Muscle of leg (tissue), 16 donors: ENCODE measurements at places on chromosomes 7 and 10.

DNA sequence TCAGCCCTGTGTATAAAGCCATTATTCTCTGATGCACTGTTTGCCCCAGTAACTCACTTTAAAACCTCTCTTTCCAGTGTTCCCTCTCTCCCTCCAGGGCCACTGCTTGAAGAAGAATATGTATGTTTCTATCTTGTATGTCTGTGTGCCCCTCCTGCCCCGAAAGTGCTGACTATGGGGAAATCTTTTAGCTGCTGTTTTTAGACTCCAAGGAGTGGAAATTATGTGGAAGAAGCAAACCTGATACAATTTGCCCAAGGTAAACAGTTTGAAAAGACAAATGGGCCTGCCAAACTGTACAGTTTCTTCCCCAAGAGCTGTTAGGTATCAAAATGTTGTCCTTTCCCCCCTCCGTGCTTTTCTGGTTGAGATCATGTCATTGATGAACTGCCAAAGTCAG is 3.4 kb downstream of the ADRA2A start:
- no peak for DNase-seq

- no peak for DNase-seq
These were observed 41.3 kb downstream of the TES start for GRCh38 chr7:116251675-116252074.

DNA sequence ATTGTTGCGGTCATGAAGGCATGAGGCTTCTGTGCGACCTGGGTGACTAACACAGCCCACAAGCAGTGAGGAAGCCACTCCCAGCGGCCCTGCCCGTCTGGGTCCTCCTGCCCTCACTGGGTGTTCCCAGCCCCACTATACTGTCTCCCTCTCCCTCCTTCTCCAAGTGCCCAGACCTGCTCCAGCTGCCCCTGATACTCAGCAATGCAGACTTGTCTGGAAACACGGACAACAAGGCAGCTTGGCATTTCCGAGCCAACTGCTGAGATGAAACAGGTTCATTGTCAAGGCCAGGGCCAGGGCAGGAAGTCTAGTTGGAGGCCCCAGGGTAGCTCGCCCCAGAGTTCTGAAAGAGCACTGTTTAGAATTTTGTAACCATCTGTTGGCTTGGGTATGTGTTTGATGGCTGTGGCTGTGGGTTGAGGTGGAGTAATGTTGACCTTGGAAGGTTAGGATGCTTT is 95.7 kb downstream of the RBM20 start:
- DNase-seq: no peak

DNA sequence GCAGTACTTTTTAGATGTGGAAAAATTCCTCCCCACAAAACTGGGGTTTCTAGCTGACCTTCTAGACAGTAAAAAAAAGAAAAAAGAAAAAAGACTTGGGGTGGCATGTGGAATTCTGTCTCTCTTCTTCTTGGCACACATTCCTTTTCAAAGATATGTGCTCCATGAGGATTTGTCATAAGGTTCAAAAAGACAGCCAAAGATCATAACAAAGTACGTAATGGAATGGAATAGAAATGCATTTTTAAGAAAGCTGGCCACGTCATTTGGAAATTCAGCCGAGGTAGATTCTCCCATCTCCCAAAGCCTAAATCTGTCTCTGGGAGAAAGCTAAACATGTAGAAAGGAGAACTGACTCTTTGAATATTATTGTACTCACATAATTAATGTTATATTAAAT is 381.3 kb upstream of the NFE2L3 start:
- DNase-seq: peak; percentile 87

DNA sequence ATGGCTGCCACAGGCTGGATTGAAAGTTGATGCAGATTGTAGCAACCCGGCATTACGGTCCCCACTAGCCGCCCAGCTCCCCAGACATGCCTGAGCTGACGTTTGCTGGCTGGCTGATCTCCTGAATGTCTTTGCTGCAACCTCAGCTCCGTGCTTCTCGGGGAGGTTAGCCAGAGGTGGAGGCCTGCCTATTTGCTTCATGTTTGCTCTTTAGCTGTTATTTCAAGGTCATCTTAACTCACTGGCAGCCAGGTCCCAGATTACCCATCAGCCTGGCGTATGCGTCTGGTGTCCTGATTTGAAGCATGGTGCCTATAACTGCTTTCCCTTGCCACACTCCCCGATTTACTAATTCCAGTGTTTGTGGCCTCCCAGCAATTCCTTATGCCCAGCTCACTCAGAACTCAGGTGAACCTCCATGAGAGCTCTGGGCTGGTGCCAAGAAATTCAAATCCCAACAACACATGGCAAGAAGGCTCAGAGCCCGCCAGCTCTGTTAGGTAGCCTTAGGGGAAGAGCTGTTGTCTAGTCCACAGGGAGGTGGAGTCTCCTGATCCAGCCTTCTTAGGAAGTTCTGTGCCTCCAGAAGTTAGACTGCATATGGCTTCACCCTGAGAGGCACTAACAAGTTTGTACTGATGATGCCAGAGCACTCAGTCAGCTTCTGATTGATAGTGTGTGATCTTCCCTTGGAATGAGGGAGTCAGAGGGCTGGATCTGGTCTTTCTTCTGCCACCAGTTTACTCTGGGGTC is 69.7 kb upstream of the EXOC4 start:
- no peak for DNase-seq

- DNase-seq: peak; percentile 50
These were observed 786 bp upstream of the CNOT4 start for GRCh38 chr7:135510592-135511183.

DNA sequence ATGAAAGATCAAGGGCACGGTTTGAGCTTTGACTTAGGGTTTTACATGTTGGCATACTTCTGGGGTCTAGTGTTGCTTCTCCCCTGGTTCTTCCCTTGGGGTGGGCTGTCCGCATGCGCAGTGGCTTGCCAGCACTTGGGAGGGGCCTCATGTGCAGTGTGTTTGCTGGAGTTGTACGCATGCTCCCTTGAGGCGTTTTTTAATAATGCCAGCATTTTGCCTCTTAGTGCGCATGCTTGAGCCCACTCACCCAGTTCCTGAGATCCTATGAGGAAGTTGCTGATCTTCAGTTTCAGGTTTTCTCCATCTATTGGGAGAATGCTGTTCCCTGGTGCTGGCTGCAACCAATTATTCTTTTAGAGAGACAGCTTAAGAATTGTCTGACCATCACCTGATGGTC is 113.4 kb upstream of the GPR141 start:
- DNase-seq: no peak

DNA sequence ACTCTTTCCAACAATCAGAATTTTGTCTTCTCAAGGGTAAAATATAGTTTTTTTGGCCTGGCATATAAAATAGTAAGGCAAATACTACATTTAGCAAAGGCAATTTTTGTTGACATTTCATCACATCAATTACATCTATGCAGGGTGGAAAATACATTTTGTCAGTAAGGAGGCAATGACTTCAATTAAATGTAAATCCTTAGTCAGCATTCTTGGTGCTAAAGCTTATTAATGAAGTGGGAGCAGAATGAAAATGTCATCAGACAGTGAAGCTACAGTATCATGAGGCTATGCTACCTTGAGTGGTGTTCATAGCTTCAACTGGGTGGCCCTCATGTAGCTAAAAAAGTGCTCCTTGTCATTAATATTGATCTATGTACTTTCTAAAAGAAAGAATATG is 8.9 kb downstream of the LRRTM3 start:
- DNase-seq: no peak

DNA sequence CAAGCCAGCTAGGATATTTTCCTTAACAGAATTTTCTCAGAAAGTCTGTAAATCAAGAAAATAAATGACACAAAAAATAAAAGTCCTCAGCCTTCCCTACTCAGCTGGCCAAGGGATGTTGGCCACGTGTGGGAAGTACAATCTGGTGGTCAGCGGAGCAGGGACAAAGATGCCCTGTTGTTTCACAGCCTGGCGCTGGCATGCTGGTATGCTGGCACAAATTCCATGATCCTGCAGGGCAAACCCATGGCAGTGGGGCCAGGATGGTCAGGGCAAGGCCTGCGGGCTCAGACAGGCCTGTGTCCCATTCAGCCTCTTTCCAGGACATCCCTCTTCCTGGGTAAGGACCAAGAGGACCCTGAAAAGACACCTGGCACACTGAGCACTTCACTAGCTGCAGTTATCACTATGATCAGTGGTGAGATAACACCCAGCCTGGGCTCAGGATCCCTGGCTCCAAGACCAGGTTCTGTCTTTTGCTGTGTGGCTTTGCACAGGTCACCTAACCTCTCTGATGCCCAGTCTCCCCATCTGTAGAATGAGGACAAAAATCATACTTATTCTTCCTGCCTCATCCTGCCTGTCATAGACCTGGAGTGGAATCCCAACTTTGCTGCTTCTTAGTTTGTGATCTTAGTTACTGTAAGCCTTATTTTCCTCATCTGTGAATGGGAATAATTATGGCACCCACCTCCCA is 10.8 kb upstream of the HSPA12A start:
- DNase-seq: no peak

DNA sequence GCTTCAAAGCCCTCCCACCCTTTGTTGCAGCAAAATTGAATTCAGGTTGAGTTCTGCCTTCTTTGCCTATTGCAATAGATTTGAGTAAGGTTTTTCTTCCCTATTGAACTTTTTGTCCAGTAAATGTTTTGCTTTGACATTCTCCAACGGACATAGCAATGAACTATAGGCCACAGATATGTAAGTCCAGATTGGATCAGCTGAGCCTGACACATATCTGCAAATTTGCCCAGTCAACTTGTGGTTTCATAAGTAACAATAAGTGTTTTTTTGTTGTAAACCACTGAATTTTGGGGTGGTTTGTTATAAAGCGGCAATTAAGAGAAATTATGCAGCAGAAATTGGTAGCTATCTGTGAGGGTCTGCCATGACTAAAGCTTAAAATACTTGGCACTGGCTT is 332.1 kb upstream of the SORCS1 start:
- DNase-seq: no peak

DNA sequence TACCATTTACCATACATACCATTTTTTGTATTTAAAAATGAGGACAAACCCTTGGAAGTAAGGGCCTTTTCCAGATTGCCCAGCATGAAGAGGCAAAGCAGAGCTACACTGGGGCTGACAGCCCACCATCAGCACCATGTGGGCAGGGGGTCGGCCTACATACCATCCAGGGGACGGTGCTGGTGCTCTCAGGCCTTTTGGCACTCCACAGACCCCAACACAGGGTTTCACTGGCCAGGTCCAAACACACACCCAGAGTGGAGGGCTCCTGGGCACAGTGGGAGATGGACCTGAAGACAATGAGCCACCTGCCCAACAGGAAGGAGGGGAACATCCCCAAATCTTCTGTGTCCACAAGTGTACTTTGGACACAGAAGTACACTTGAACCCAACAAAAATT is 69.2 kb upstream of the CAMK2B start:
- DNase-seq: no peak

- peak; percentile 33 for DNase-seq
These were observed 703.5 kb upstream of the SEMA3D start for GRCh38 chr7:85890244-85890811.

DNA sequence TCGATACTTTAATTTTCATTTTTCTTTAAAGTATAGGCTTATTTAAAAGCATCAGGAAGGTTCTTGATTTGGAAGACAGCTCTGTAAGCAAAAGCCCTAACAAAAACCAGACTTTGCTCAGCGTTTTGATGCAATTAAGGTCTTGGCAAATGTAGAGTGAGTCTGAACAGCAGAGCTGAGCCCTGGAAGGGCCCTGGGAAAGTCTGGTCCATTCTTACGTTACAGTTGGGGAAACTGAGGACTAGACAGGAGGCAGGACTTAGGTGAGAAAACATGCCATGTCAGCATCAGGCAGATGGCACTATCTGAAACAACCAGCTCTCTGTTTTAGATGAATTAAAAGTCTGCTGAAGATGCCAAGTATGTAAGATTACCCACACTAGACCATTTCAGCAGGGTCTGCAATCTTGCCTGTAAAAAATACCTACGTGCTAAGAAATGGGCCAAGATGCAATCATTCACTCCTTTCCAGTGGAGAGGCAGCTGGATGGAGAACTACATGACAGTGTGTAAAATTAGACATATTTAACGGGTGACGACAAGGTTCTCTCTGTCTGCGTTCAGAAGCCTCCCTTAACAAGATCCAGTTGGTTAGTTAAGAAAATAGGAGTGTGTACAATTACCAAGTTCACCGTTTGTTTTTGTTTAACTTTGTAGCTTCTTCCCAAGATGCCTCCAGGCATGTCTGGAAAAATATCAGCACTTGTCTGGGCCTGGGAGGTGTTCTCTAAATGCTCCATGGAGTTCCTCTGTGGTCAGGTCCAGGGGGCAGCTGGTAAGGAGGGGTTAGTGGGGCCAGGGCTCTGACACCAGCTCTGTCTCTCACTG is 502.3 kb upstream of the ZMIZ1 start:
- peak; percentile 60 for DNase-seq

GRCh38 chr7:88191911-88192310 is 27.9 kb downstream of the SRI start:
- DNase-seq: no peak

DNA sequence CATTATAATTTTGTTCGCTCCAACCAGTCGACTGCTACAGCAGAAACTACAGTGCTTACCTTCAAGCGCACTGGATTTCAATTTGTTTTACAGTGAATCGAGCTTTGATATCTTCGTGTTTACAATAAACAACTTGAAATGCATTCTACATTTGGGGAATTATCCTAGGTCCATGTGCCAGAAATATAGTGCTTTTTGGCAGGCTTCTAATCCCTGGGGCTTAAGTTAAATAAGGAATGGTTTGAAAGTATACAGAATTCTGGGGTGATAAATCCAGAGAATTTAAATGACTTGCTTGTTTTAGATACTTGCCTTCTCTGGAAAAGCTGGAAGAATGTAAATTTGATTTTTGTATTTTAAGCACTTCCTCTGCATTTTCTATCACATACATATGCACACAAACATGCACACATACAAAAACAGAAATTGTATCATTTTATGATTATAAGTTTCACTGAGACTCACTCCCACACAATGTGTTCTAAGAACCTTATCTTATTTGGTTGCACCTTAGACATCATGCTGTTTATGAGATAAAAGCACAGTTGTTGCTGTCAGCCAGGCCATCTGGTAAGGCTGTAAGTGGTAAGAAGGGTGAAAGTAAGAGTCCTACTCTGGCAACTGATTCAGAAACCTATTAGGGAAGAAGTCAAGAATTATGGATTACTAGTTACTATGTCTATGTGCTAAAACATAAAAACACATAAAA is 347.2 kb upstream of the KCND2 start:
- peak; percentile 22 for DNase-seq

DNA sequence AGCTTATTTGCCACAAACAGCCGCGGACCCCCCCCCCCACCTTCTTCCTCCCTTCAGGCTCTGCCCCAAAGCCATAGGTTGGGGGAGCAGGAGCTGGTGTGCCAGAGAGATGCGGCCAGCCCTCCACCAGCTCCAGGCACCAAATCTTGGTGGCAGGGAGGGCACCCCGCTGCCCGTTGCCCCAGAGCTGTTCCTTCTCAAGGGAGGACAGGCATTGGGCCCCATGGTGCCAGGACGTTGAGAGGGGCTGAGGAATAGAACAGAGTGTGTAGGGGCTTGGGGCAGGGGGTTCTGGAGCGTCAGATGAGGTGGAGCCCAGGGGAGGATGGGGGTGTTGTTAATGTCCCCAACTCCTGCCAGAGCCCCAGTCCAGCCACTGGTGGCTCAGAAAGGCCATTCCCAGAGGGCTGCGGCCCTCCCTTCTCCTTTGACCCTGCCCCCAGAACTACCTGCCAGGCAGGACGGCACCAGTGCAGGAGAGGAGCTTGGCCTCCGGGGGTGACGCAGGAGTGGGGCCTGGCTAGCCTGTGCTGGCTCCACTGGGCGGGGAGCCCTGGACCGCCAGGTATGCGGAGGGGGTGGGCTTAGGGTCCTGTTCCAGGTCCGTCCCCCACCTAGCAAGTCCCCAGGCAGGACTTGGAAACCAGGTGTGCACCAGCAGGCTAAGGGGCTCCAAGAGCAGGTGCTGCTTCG is 10.0 kb upstream of the SEC24C start:
- no peak for DNase-seq
